ENCODE measurements at places on chromosomes 3 and 15.

- no peak for DNase-seq
Observed at GRCh38 chr15:76328106-76328696, 8.4 kb upstream of the ISL2 start.

DNA sequence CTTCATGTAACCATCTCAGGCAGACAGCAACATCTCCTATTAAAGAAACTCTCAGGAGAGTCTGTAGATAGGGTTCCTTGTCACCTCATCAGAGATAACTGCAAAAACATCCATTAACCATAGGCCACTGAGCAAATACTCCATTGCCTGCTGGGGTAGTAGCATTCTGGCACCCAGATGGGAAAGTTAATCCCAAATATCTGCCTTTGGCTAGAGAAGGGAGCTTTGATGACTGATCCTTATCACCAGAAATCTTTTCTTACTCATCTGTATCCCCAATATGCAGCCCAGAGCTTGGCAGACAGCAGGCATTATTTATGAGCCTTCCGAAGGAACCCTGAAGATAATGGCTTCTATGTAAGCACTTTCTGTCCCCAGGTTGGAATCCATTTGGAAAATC lies 173.1 kb downstream of the MFSD1 start:
- DNase-seq, result no peak

DNA sequence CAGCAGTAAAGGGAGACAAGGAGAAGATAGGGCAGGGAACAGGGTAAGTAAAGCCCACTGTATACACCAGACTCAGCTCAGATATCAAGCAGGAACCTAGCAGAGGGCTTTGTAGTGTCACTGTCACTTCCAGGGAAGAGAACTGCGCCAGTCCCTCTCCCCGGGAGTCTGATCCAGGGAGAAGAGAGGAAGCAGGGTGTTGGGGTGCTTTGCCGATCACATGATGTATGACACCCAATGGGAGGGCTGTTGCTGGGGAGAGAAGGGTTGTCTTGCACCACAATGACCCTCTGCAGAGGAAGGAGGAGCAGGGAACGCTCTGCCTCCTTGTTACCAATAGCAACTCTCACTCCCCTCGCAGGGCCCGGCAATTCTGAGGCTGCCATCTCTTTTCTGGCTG lies 147.2 kb upstream of the SLC2A2 start:
- DNase-seq, result peak; percentile 71

DNA sequence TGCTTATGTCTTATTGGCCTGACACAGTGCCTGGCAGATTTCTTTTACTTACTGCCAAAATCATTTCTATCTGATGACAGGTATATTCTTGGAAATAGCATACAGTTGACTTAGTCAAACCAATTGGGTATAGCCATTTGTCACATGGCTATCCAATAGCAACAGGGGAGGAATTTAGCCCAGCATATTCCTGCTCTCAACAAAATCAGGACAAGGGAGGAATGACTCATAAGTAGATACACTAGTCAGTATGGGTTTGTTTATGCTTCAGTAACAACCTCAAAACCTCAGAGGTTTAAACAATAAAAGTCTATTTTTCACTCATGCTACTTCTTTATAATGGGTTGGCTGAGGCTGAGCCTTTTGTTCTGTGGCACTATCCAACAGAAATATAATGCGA lies 38.0 kb upstream of the VILL start:
- DNase-seq, result no peak

GRCh38 chr15:74780523-74781430 lies 1.1 kb upstream of the CSK start:
- DNase-seq, result peak; percentile 81

DNA sequence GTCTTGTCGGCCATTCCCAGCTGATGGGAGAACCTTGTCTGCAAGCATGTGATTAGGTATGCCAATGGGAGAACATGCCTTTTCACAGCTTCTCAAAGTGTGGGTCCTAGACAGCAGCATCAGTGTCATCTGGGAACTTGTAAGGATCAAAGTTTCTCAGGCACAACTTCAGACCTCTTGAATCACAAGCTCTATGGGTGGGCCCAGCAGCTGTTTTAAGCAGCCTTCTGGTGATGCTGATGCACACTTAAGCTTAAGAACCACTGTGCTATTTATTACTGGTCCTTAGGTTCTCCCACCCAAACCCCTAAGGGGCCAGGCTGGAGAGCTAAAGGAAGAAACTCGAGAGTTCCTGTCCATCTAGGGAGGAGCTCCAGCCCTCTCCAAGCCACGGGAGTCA lies 453.9 kb upstream of the PROK2 start:
- DNase-seq, result no peak

- DNase-seq, result no peak
Observed at GRCh38 chr3:25043177-25043576, 384.9 kb upstream of the RARB start.

DNA sequence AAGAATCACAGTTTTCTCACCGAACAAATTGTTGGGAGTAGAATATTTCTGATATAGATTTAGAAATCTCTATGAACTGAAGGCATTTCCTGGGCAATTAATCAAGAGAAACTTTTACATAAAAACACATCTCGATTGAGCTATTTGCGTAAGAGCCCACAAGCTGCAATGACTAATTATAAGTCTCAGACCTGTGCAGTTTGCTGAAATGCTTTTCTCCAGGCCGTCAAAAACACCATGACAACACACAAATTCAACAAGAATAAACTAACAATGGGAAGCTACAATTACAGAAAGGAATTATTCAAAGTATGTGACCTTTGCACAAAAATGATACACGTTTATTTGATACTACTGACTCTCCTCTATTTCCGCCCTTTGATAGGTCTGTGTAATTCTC lies 481.2 kb upstream of the WNT5A start:
- DNase-seq, result no peak
